ENCODE measurements at places on chromosomes 12 and 14.

- DNase-seq, result no peak
Measured at GRCh38 chr12:100608776-100609175, 35.3 kb downstream of the GAS2L3 start.

GRCh38 chr12:43711348-43711747 lies 47.2 kb downstream of the PUS7L start:
- no peak for DNase-seq

DNA sequence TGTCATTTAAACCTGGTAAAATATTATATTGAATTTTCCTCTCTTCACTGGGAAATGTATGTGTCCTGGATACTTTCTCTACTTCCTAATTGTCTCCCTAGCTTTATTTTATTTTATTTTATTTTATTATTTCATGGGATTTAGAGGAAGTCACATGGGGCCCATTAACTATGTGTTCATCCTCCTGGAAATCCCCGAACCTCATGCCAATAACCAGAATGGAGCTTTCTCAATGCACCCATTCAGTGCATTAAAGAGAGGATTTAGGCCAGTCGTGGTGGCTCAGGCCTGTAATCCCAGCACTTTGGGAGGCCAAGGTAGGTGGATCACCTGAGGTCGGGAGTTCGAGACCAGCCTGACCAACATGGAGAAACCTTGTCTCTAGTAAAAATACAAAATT lies 1.3 kb upstream of the RPGRIP1 start:
- no peak for DNase-seq

DNA sequence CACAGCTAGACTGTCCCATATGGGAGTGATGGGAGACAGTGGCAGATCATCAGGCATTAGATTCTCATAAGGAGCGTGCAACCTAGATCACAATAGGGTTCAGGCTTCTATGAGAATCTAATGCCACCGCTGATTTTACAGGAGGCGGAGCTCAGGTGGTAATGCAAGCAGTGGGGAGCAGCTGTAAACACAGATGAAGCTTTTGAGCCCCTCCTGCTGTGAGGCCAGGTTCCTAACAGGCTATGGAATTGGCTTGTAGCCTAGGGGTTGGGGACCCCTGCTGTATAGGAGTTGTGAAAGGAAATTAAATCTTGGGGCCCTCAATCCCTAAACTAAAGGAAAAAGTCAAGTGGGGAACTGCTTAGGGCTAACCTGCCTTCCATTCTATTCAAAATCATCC lies 29.6 kb downstream of the ADIPOR2 start:
- DNase-seq, result no peak

- DNase-seq, result no peak
Measured at GRCh38 chr12:60724475-60724874, 1128.6 kb downstream of the SLC16A7 start.
